ENCODE measurements at places on chromosomes 1 and 21.

DNA sequence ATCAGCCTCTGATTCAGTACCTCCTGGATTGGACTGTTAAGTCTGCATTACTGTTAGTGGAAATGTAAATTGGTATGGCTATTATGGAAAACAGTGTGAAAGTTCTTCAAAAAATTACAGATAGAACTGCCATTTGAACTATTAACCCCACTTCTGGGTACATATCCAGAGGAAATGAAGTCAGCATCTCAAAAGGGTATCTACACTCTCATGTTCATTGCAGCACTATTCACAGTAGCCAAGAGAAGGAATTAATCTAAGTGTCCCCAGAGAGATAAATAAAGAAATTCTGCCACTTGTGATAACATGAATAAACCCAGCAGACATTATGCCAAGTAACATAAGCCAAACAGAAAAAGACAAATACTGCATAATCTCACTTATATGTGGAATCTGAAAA, 676.0 kb downstream of the PLA2G4A start:
- DNase-seq: no peak

DNA sequence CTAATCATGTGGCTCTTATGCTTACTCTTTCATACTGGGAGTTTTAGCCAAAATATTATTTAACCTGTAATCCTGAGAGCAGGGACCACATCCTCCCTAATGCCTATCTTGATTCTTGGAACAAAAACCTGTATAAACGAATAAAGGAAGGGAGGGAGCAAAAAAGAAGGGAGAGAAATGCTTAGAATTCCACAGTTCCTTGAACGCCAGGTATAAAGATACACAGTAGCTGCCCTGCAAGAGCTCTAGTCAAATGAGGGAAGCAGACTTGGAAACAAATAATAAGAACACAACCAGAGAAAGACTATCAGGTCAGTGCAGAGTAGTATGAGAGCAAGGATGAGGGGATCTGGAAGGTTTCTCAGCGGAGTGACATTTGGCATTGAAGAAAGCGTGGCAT, 116.3 kb downstream of the SLC30A10 start:
- no peak for DNase-seq

DNA sequence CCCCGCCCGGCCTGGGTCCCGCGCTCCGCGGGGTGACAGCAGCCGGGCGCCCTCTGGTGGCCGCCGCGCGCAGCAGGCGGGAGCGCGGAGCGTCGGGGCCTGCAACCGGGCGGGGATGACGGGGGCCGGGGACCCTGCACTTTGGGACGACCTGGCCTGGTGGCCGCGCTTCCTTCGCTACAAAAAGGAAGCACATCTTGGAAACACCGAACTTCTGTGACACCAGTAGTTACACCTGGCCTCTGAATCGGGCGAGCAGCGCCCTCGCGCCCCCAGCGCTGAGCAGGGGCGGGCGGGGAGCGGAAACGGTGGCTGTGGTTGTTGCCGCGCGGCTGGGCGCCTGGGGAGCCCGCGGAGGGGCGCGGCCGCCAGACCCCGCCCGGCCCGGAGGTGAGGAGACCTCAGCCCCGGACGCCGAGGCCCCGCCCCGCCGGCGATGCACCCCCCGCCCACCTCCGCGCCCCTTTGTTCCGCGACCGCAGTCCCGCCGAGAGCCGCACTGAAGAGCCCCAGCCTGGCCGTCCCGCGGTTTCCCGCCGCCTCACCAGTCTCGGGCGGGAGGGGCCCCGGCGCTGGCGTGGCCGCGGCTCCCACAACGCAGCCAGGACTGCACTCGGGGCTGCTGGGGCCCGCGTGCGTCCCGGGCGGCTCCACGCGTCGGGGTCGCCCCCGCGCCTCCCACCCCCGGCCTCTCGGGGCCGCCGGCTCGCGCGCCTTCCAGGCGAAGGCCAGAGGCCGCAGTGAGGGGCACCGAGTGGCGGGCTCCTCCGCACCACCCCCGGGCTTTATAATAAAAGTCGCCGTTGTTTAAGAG, 59.3 kb downstream of the H3-3A start:
- DNase-seq: no peak

DNA sequence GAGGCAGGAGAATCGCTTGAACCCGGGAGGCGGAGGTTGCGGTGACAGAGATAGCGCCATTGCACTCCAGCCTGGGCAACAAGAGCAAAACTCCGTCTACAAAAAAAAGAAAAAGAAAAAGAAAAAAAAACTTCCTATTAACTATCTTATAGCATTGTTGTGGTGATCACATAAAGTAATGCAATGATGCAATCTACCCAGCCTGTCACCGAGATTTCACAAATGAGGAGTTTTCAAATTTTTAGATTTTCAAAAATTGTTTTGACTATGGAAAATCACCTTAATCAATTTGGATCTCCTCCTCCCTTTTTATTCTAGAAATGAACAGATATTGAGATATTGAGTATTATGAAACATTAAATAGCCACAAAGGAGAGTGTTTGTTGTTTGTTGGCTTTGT, 8.0 kb downstream of the FMO5 start:
- DNase-seq: no peak

DNA sequence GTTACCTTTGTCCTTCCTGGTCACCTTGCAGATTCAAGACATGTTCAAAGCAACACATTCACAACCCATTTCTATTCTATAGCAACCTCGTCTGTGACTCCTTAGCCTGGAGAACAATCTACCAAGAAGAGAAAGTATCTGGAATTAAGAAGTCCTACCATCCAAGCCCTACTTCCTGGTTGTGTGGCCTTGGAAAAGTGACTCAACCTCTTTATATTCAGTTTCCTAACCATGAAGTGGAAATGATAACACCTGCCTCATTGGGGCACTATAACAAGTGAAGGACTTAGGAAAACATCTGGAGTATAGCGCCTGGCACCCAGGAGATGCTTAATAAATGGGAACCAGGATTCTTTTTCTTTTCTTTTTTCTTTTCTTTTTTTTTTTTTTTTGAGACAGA, 36.5 kb upstream of the SRRM1 start:
- DNase-seq: no peak

- no peak for DNase-seq
Measured at GRCh38 chr1:47927165-47927564, 70.0 kb downstream of the TRABD2B start.

- no peak for DNase-seq
Measured at GRCh38 chr21:23543333-23543732, 2063.9 kb downstream of the MRPL39 start.

GRCh38 chr1:61253912-61254633, 171.7 kb downstream of the NFIA start:
- DNase-seq: no peak

GRCh38 chr1:10598389-10598702, 123.6 kb downstream of the PEX14 start:
- DNase-seq: no peak

GRCh38 chr1:34101151-34101550, 63.9 kb downstream of the CSMD2 start:
- no peak for DNase-seq

GRCh38 chr21:14926186-14926585, 138.6 kb downstream of the NRIP1 start:
- DNase-seq: no peak

- DNase-seq: no peak
Measured at GRCh38 chr1:172973424-172973823, 77.3 kb downstream of the TNFSF18 start.

DNA sequence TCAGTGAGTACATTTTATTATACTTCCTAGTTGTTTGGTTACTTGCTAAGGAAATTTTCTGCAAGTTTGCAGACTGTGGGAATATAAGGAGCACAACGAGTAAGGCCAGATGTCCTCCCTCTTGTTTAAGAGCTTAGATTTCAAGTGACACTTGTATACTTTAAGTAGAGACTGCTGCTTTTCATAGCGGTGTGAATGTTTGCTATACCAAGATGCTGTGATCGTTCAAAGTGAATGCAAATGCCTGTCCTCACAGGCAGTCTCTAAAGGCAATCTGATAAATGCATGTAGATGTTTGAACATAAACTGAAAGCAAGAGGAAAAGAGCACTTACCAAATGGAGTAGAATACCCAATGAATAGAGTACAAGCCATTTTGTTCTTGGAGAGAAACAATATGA, 226.4 kb downstream of the NRIP1 start:
- DNase-seq: no peak

DNA sequence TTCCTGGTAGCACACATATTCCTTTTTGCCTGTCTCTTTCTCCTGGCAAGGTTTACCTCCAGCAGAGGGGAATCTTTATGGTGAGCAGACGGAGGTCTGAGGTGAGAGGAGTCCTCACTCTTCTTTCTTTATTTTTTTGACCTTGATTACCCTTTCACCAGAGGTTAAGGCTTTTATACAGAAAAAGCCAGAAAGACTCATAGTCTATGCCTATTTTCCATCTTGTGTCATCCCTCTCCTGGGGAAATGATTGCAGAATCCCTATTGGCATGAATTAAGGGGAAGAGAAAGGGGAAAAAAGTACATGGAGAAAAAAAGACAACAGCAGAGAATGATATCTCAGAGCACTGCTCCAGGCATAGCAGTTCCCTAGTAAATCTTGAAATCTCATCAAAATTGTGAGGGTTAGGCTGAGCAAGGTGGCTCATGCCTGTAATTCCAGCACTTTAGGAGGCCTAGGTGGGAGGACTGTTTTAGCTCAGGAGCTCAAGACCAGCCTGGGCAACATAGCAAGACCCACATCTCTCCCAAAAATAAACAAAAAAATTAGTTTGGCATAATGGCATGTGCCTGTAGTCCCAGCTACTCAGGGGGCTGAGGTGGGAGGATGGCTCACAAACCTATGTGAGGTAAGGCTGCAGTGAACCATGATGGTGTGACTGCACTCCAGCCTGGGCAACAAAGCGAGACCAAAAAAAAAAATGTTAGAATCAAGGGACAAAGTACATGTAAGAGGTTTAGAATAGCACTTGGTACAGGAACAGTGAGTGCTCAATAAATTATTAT, 1.2 kb upstream of the XPR1 start:
- DNase-seq: no peak

- DNase-seq: no peak
Measured at GRCh38 chr1:32321712-32322291, 14.2 kb downstream of the MARCKSL1 start.

DNA sequence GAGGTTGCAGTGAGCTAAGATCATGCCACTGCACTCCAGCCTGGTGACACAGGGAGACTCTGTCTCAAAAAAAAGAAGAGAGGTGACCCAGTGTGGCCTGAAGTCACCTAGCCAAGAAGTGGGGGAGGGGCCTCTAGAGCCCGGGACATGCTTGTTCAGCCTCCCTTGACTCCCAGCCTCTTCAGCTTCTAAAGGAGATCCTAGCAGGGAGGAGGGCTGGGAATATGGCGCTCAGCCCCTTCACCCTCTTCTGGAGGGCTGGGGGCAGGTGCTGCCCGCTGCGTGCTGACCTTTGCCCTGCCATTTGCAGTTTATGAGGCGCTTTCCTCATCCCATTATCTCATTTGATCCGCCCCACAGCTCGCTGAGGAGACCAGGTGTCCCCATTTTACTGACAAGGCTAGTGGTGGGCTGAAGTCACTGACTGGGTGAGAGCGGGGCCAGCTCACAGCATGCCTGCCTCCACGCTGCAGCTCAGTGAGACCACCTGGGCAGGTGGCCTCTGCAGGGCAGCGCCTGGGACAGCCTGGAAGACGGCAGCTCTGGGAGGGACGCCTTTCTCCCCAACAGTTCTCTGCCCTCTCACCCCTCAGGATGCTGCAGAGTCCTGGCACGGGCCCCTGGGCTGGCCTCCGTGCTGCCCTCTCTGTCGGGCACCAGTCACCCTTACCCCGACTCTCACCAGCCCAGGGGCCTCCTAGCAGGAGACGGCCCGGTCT, 7.5 kb downstream of the ELF3 start:
- no peak for DNase-seq

GRCh38 chr1:34858901-34859445, 576 bp downstream of the SMIM12 start:
- DNase-seq: no peak

GRCh38 chr1:110035236-110035752, 870 bp downstream of the STRIP1 start:
- no peak for DNase-seq

- DNase-seq: no peak
Measured at GRCh38 chr1:3745590-3746381, 6.5 kb upstream of the CCDC27 start.

DNA sequence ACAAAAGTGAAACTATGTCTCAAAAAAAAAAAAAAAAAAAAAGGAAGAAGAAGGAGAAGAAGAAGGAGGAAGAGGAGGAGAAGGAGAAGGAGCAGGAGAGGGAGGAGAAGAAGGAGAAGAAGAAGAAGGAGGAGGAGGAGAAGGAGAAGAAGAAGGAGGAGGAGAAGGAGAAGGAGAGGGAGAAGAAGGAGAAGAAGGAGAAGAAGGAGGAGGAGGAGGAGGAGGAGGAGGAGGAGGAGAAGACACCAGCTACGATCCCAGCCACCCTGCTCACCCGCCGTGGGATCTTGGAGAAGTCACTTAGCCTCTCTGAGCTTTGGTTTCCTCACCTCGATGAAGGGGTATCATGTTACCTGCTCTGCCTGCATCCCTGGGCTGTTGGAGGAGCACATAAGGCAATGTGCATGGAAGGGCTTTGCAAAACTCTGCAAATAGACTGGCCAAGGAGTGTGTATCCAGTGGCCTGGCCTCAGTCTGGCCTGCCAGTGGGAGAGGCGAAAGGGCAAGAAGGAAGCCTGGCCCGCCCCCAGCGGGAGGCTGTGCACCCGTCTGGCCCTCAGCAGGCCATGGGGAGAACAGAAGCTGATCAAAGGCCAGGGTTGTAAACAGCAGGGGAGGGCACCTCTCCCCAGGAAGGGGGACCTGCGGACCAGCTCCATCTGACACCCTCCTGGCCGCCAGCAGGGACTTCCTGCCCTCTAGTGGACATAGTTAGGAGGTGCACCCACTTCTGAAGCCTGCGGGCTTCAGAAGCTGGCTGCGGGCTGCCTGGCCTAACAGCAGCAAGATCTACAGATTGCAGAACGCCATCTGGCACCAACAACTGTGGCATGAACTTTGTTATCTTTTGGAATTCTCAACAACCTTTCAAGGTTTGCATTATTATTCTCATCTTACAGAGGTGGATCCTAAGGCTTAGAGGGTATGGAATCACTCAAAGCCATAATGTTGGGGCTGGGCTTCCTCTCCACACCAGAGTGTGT, 19.2 kb upstream of the CDK18 start:
- no peak for DNase-seq

DNA sequence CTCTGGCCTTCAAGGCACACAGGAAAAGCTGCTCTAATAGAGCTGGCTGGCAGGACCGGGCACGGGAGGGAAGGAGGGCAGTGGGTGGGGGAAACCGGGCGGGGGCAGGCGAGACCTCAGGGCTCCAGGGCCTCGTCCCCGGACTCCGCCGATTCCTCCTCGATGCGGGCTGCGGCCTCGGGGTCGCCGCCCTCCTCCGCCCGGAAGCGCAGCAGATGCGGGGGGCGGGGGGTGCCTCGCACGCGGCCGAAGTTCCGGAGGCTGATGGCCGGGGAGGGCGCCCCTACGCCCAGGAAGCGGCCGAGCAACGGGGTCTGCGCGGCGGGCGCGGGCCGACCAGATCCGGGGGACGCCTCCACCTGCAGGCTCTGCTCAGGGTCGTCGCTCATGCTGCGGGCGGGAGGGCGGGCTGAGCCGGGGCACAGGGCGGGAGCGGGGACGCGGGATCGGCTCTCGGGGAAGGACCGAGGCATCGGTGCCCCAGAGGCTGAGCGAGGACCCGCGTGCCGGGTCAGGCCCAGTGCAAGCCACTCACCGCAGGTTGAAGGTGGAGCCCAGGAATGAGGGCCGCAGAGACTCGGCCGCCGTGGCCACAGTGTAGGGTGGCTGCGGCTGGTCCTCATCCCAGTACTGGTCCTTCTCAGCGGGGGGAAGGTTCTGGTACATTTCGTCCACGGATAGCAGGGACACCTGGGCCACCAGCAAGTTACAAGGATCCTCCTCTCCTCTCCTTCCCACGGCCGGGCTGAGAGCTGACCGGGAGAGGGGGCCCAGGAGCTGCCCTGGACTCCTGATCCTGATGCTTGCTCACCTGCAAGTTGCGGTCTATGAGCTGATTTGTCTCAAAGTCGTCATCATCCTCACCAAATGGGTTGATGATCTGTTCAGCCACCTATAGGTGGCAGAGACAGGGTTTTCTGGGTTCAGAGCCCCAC, 3.6 kb downstream of the BEST4 start:
- no peak for DNase-seq
